GM23248 (cell line): ENCODE measurements at places on chromosomes 5 and 9. TPM values are rescaled to one million over a fixed set of nuclear protein-coding genes. Genes with fewer than 3 reads are reported as not detected.

GPR151 gene
- polyA plus RNA-seq, result not detected in 2 replicates

MEGF10 gene
- polyA plus RNA-seq, result not detected in 2 replicates

LHX2 gene
- polyA plus RNA-seq, result not detected in 2 replicates

TEX48 gene
- not detected in 2 replicates for polyA plus RNA-seq

DAPK1 gene
- 0.80 and 1.6 TPM in 2 replicates for polyA plus RNA-seq

UBAP2 gene
- polyA plus RNA-seq, result 12.5 and 13.9 TPM in 2 replicates

FRMPD1 gene
- not detected in 2 replicates for polyA plus RNA-seq
